ENCODE measurements at places on chromosomes 3 and 15.

DNA sequence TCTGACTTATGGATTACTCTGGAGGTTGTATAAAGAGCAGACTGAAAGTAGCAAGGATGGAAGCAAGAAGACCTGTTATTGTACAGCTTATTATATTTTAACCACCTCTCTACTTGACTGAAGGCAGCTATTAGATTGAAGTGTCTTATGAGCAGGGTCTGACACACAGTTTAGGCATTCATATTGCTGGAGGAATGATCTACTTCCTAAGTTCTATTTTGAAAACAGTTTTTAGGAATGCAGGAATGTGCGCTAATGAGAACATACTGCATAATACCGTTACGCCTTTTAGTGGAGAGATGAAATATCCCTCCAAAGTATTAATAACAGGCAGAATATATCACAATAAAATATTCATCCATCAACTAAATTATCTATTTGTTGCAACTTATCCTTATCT lies 193.3 kb downstream of the ISL2 start:
- DNase-seq = no peak

DNA sequence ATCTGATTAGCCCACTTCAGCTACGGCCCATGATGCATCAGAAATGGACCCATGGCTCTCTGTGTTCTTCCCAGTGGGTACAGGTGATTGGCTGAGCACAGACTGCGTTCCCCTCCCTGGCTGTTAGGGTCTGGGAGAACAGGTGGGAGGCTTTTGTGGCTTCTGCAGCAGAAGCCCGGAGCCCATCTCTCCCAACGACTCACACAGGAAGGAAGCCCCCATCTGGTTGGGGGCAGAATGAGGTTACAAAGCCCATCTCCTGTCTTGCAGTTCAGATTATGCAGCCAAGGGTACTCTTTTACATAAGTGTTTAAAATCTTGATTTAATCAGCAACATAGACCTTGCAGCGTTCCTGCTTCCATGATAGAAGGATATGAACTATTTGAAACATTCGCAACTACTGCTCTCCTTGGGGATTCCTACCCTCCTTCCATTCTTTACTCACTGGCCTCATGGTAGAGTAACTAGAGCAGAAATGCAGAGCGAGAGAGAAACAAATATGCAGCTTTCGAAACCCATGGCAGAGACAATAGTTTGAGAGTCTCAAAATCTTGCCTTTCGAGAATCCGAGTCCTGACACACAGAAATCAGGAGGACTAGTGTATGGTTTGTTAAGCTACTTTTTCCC lies 291.3 kb downstream of the TLE3 start:
- no peak for DNase-seq

DNA sequence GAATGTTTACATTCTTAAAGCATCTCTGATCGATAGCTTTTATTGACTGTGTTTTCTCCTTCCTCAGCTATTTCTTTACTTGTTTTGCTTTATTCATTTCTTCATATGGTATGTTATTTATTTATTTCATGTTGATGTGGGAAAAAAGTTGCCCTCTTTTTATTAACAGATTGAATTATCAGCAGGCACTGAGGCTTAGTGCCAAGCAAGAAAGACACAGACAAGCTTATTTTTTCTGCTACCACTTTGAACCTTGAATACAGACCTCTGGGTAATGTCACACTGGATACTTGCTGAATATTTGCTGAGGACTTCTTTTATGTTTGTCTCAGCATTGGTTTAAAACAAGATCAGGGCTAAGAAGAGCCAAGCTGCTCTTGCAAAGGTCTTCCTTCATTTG lies 162.0 kb upstream of the CNTN6 start:
- no peak for DNase-seq

- DNase-seq = no peak
Observed at GRCh38 chr3:144189044-144189443, 217.4 kb downstream of the DIPK2A start.

DNA sequence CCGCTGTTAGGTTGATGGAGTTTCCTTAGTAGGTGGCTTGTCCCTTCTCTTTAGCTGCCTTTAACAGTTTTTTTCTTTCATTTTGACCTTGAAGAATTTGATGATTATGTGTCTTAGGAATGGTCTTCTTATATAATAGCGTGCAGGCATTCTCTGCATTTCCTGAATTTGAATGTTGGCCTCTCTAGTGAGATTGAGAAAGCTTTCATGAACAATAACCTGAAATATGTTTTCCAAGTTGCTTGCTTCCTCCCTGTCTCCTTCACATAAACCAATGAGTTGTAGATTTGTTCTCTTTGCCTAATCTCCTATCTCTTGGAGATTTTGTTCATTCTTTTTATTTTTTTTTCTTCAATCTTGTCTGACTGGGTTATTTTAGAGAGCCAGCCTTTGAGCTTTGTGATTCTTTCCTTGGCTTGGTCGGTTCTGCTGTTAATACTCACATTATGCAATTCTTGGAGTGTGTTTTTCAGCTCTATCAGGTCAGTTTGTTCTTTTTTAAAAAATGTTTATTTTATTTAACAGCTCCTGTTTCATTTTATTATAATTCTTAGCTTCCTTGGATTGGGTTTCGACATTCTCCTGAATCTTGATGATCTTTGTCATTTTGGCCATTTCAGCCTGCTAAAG lies 627.9 kb downstream of the SI start:
- DNase-seq = no peak

- DNase-seq = no peak
Observed at GRCh38 chr3:67906261-67906660, 251.8 kb upstream of the SUCLG2 start.

- no peak for DNase-seq
Observed at GRCh38 chr3:7871003-7871560, 630.5 kb upstream of the LMCD1 start.

DNA sequence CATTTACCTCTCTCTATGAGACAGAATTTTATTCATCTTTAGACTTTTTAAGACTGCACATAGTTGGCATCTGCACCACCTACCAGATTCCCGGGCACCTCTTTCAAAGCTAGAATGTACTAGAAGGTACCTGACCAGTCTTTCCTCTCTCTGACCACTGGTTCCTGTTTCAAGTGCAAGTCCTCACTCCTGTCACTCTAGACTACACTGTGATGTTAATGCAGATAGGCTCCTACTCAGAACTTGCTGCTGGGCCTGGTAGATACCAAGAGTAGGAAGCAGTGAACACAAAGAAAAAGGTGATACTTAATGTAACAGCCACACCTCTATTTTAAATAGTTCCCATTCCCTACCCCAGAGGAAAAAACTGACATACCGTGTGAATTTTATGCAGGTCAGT lies 8.1 kb upstream of the TCAIM start:
- DNase-seq = no peak

GRCh38 chr3:115783938-115784738 lies 160.8 kb downstream of the GAP43 start:
- peak; percentile 90 for DNase-seq

GRCh38 chr15:79376383-79376782 lies 55.8 kb upstream of the MINAR1 start:
- no peak for DNase-seq

- DNase-seq = no peak
Observed at GRCh38 chr3:40118091-40118490, 191.4 kb upstream of the EIF1B start.

DNA sequence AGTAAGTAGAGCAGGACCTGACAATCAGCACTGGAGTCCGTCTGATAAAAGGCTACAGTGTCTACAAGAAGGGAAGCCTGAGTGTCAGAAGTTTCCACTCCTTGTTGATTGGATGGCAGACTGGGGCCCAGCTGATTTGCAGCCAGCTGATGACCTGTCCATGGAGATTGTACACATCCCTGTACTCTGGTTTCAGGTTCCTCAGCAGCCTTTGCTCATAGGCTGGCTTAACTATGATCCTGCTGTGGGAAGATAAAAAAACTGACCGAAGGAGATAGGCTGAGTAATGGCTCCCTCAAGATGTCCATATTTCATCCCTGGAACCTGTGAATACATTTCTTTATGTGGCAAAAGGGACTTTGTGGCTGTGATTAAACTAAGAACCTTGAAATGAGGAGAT lies 11.7 kb upstream of the LACTB start:
- no peak for DNase-seq

DNA sequence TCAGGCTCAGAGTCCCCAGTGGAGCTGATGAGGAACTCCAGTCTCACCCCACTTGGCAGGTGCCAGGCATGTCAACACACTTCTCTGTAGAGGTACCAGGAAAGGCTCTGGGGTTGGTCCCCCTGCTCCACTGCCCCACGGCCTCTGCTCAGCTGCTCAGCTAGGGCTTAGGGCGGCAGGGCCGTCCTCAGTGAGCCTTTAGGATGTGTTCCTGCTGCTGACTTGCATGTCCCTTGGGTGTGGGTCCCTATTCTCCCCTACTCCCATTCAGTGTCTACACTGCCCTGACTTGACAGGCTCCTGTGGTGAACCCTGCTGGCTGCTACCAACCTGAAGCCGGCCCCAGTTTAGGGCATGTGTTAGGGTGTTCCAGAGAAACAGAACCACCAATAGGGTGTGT lies 17.9 kb upstream of the POLG start:
- no peak for DNase-seq

DNA sequence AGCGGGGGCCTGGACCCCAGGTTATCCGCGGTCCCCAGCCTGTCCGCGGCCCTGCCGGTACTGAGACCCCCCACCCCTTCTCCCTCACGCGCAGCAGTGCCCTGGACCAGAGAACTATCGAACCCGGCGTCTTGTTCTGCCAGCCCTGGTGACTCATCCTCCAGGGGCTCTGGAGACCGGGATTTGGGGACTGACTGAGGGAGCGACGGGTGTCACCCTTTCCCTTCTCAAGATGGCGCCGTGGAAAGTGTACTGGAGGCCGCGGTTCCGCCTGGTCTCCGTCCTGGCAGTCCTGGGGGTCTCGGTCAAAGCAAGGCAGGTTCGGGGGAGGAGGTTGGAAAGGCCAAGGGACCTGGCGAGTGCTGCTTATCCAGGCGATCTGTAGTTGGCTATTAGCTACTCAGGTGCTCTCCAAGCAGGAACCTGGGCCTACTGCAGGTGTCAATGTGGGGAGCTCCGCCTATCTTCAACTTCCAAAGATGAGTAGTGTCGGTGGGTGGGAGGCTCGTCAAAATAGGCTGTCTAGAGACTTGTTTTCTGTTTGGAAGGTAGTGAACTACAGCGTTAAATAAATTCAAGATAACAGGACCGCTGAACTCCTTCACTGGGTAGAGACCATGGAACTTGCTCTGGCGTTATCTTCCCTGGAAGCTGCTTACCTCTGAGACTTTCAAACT lies 790 bp downstream of the RAB5A start:
- DNase-seq = peak; percentile 59

- DNase-seq = no peak
Observed at GRCh38 chr3:121654493-121655385, 6.0 kb downstream of the HCLS1 start.

All from Caki2 (cell line).